ENCODE measurements at places on chromosomes 12 and 14.

GRCh38 chr14:22485178-22485577, 103.8 kb downstream of the DAD1 start:
- no peak for DNase-seq

DNA sequence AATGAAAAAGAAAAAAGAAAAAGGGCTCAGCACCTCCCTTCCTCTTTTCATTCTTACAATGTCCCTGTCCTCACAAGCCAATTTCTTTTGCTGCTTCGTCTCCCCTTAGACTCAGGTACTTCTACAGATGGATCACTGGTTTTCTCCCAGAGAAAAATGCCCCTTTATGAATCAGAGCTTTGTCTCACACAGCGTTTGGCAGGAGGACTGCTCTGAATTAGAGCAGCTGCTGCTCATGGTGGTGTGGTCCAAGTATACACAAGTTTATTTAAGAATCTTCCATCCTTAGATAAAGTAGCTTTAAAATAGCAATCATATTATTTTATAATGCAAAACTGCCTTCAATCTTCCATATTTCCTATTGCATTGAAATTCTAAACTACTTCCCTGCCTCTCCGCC, 80.3 kb downstream of the SLC8A3 start:
- DNase-seq, result no peak

- DNase-seq, result peak; percentile 67
Observed at GRCh38 chr12:124053851-124054250, 80.8 kb downstream of the ZNF664 start.

DNA sequence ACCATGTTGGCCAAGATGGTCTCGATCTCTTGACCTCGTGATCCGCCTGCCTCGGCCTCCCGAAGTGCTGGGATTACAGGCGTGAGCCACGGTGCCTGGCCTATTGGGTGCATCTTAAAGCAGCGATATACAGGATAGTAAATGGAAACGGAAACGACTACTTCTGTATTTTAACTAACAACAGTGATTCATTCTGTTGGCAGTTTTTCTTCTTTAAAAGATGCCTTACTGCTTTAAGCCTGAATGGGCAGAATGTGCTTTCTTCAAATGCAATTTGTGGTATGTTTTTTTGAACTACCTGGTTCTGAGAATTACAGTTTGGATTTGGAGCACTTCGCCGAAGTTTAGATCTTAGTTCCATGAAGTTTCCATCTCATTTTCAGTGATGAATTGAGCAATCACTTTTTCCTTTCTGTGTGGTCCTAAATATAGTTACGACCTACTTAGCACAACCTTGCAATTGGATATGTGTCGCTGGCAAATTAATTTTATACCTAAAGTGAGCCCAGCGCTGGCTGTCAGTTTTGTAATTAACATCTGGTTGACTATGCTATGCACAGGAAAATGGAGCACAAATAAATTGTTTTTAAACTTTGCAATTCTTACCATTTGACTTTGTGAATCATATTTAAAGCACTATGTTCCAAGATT, 53.6 kb upstream of the EIF5 start:
- no peak for DNase-seq

- DNase-seq, result no peak
Observed at GRCh38 chr14:105941226-105942166, 415.1 kb downstream of the TMEM121 start.

DNA sequence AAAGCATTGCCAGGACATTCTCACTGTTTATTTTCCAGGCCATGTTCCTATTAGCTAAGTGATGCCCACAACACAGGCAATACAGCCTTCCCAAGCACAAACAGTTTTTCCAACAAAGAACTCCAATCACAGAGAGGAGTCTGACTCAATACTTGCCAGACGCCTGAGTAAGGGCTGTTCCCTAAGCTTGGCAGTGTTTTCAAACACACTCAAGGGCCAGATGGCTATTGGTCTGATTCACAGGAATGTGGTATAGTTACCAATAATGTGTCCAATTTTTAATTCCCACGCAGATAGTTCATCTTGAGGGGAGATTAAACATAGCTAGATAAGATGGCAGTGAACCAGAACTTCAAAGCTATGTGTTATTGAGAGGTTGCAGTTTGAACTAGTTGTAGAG, 381.0 kb downstream of the SNAPC1 start:
- no peak for DNase-seq

DNA sequence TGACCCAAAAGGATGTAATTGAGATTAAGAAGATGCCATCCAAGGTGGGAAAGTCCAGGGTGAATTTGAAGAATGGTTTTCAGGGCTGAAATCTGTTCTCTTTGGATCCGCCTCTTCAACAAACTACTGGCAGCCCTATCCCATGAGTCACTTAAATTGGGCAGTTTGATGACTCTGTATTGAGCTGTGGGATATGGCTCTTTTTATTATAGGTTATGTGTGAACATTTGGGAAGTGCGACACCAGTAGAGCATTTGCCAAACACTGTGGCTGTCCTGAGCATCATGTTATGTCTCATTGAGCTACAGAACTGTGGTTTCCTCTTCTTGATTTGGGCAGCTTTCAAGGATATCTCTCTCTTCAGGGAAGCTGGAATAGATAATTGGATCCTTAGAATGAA, 22.3 kb downstream of the IFT43 start:
- no peak for DNase-seq

- DNase-seq, result no peak
Observed at GRCh38 chr14:32028599-32028998, 48.5 kb upstream of the ARHGAP5 start.

DNA sequence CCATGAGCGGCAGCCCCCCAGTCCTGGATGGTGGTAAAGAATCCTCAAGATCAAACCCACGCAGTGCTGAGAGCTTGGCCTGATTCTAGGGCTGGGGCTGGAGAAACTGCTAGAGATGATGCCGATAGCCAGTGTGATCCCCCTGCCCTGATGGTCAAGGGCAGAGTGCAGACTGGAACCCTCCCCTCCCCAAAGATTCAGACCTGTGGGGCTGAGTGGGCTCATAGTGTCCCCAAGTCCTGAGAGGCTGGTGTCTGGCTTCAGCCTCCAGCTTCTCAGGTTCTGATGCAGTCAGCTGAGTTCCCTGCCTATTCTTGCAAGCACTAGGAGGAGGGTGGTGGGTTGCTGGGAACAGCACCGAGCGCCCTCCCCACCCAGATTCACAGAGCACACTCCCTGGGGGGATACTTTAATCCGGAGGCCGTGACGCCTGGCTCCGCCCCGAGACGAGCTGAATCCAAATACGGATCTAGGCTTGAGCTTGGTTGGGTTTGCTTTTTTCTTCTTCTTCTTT, 11.9 kb downstream of the RHOF start:
- no peak for DNase-seq

GRCh38 chr14:51715250-51715649, 63.5 kb downstream of the FRMD6 start:
- no peak for DNase-seq

DNA sequence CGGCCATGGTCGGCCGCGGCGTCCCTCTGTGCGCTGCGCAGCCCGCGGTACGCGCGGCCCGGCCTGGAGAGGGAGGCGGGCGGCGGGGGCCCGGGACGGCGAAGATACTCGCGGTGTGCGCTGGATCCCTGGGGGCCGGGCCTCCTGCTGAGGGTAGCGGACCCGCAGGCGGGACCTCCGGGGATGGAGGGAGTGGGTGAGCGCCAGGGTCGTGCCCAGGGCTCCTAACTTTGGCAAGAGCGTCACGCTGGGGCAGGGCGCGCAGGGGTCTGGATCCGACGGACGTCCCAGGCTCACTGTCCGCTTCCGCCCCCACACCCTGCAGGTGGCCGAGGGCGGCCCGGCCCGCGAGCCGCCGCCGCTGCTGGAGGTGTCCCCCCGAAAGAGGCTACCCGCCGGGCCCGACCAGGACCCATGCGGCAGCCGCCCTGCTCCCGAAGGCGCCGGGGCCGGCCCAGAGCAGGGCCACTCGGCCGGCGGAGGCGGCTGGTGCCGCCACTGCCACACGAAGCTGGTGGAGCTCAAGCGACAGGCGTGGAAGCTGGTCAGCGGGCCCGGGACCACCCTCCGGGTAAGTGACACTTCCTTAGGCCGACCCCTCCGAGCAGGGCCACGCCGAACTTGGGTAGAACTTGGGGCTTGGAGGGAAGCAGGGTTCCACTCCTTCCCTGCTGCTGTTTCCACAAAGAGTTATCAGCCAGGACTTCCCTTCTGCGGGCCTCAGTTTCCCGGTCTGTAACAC, 502 bp downstream of the KIF26A start:
- DNase-seq, result no peak

DNA sequence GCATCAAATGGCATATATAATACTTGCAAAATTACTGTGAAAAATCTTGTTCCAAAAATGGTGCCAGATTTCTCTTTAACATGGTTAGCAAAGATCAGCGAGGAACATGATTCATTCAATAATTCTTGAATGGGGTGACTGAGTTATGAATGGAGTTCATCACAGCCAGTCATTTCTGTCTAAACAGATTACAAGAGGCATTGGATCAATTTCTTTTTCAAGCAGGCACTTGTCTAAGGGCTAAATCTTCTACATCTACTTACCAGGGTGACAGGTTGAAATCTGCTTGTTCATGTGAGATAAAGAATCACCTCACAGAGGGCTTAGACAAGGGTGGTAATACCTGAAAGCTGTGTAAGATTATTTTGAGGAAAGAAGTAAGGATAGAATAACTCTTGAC, 247.7 kb downstream of the ATP23 start:
- no peak for DNase-seq

- no peak for DNase-seq
Observed at GRCh38 chr14:74161526-74162158, 76.9 kb downstream of the LIN52 start.

GRCh38 chr14:33794791-33795305, 156.0 kb downstream of the EGLN3 start:
- DNase-seq, result no peak

DNA sequence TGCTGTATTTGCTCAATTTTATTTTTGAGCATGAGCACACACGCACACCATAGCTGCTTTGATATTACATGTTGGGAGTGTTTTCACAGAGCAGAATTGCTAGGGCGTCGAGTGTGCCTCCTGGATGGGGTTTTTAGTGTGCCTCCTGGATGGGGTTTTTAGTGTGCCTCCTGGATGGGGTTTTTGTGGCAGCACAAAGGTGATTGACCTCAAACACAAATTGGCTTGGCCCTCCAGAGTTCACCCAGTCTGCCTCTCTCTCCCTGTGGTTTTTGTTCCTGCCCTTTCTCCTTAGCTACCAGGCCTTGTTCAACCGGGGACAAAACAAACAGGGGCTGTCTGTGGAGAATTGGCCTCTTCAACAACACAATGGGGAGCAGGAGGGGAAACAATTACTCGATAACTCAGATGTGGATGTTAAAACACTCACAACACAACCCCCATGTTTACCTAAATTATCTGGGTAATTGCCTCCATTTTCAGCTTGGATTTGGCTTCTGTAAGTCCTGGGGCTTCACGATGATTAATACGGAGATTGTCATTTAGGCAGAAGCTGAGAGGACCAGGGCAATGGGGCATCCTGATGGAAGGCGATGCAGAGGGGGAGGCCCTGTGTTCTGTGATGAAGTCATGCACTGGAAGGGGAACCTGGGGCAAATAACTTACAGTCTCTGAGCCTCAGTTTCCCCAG, 26.9 kb downstream of the TBX3 start:
- DNase-seq, result no peak

- no peak for DNase-seq
Observed at GRCh38 chr12:128966203-128966810, 113.0 kb downstream of the GLT1D1 start.

Data from glomerular endothelial cell (primary cell).